Activated CD8-positive, alpha-beta T cell treated with anti-CD3 and anti-CD28 coated beads for 36 hours (primary cell): ENCODE measurements at places on chromosomes 13 and 19. TPM values are rescaled to one million over a fixed set of nuclear protein-coding genes. Genes with fewer than 3 reads are reported as not detected.

DNA sequence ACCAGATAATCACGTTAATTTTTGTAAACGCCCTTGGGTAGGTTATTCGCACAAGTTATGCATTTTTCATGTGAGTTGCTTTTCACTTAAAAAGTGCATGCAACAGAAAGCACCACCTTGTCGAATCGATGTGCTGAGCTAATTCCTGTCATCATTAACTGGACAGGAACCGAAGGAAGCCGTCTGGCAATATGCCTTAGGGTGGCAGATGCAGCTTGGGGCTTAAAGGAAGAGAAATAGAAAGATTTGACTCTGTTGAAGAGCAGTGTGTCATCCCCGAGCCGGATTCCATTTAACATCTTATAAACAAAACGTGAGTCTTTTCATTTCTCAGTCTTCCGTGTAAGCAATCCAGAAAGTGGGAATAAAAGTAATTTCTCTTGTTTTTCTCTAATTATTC lies 70.0 kb downstream of the ATP11A start:
- no peak for DNase-seq

The SMAD9 gene
- 0.11 TPM for total RNA-seq

DNA sequence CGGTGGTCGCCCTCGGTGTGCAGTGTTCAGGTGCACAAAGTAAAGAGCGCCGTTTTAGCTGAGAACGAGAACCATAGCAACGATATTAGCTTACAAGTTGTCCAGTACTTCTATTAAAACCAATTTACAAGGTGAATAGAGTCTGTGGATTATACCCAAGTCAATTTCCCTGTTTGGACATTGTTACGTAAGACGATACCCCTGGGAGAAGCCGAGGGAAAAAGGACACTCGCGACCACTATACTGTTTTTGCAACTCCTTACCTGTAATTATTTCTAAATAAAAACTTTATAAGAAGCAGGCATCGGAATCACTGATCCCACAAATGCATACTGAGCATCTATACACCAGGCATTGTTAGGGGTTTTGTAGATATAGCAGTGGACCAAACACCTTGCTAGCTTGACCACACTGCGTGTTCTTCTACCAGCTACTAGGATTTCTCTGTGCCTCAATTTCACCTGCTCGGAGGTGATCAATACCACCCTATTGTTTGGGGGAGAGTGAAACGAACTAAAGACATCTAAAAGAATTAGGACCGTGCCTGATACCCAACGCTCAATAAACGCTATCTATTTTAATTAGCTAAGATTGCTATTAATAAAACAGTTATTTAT lies 488 bp upstream of the EEF2 start:
- DNase-seq, result no peak

DNA sequence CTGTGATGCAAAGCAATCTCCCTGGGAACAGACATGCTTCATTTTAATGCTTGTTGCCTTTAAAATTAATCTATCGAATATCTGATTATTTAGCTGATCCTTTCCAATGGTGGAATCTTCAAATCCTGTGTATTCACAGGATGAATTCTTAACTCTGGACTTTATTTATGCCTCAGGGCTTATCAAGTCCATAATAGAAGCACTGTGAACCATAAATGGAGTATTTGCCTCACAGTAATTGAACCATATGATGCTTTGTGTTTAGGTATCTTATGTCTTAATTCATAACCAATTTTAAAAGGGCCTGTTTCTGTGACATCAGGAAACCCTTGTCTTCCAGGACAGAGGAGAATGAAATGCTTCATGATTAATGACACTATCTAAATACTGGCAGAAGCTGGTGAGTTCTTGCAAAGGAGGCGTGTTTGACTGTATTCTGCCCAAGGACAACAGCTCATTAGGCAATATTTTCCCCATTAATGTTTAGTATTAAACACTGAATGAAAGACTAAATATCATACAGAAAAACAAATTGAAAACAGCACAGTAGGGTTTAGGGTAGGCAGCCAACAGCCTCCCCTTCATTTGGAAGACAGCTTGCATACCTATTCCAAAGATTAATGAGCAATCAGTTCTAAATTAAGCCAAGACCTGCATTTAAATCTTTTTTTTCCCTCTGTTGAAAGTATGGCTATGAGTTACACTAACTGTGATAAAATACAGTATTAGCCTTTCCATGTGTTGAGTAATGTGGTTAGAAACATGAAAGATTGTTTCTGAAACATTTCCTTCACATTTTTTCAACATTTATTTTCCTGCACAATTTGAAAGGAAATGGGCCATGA lies 709.4 kb downstream of the PCDH9 start:
- no peak for DNase-seq

DNA sequence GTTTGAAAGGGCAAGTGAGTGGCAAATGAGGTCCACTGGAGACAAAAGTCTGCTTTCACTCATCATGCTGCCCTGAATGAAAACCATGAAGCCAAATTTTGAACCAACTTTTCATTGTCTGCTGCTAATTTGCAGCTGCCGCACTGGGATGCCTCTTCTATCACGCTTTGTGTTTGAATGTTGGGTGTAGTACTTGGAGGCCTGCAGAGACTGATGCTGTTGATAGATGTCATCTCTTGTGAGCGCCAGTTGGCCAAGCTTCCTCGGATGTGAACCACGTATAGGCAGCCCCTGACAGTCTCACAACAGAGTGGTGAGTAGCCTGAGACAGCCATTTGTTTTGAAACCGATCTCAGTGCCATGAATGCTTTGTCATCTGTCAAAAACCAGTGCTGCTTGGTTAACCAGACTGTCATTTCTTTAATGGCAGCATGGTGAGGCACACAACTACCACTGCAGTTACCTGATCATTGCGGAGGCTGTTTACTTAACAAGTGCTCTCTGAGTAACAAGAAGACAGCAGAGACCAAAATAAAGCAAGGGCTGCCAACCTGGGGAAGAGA lies 31.2 kb upstream of the SLC10A2 start:
- no peak for DNase-seq
